ENCODE measurements at places on chromosomes 7 and 10. TPM values are rescaled to one million over a fixed set of nuclear protein-coding genes. Genes with fewer than 3 reads are reported as not detected.

Gene EFCAB10
- 3.3 TPM for total RNA-seq

Gene EVX1
- not detected for total RNA-seq

Gene YAE1
- 51.9 TPM for total RNA-seq

Gene ESYT2
- total RNA-seq = 125 TPM

Gene IFIT1B
- total RNA-seq = 2.0 TPM

Gene COL13A1
- 1.7 TPM for total RNA-seq

Gene PLEKHA1
- 40.6 TPM for total RNA-seq

Gene PVRIG
- total RNA-seq = not detected

Gene RPS24
- total RNA-seq = 2,905 TPM

Gene TNS3
- total RNA-seq = 7.5 TPM

Gene GJD4
- total RNA-seq = not detected

Gene CTTNBP2
- 39.0 TPM for total RNA-seq

Gene SVIL
- 14.5 TPM for total RNA-seq

Gene RHOBTB1
- 40.6 TPM for total RNA-seq

Gene MCMBP
- total RNA-seq = 62.7 TPM

Gene OPALIN
- not detected for total RNA-seq

Gene STEAP1
- total RNA-seq = 0.16 TPM

Gene LGI1
- total RNA-seq = 66.1 TPM

Gene AGAP9
- total RNA-seq = 2.2 TPM

Gene FFAR4
- not detected for total RNA-seq

Gene IFIT2
- total RNA-seq = 5.0 TPM

Gene AKR1B15
- not detected for total RNA-seq

Gene WNT8B
- total RNA-seq = not detected

Gene AQP1
- 0.31 TPM for total RNA-seq

Gene DRGX
- total RNA-seq = not detected

Gene KIAA1217
- total RNA-seq = 5.9 TPM

Gene SFTPA1
- total RNA-seq = 0.16 TPM

Gene FAS
- 2.2 TPM for total RNA-seq

Gene CALY
- total RNA-seq = 4.7 TPM

Gene NYAP1
- total RNA-seq = 47.9 TPM

Gene BLNK
- total RNA-seq = 0.78 TPM

Gene MKI67
- 1.7 TPM for total RNA-seq

Gene HKDC1
- 2.3 TPM for total RNA-seq

Gene SLC39A12
- total RNA-seq = 2.2 TPM

Gene PON1
- not detected for total RNA-seq

Data from occipital lobe (tissue), 3 donors.